Left ventricle myocardium superior (tissue), 1 donor: ENCODE measurements at places on chromosomes 6 and 20. TPM values are rescaled to one million over a fixed set of nuclear protein-coding genes. Genes with fewer than 3 reads are reported as not detected.

The IP6K3 gene
- 47.5 TPM for total RNA-seq

The SEL1L2 gene
- total RNA-seq, result 0.40 TPM

DNA sequence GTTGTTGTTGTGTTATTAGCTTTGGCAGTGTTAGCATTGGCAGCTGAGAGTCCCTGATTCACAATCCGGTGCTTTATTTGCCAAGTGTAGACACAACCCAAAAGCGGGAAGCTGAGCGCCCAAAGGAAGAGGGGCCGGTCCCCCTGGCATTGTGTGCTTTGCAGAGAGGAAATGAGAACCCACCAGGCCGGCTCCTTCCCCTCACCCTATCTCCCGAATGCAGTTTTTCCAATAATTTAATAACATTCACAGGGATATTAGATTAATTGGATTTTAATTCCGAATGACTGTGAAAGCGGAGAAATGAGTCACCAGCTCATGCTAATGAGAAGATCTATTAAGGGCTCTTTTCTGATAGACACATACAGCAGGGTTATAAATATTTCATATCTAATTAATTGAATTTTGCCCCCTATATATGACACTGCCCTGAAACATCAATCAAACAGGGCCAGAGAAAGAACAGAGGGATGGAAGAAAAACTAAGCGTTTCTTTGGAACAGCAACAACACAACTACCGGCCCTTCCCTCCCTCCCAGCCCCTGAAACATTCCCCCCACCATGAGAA, 143.8 kb downstream of the MBOAT1 start:
- DNase-seq, result no peak

DNA sequence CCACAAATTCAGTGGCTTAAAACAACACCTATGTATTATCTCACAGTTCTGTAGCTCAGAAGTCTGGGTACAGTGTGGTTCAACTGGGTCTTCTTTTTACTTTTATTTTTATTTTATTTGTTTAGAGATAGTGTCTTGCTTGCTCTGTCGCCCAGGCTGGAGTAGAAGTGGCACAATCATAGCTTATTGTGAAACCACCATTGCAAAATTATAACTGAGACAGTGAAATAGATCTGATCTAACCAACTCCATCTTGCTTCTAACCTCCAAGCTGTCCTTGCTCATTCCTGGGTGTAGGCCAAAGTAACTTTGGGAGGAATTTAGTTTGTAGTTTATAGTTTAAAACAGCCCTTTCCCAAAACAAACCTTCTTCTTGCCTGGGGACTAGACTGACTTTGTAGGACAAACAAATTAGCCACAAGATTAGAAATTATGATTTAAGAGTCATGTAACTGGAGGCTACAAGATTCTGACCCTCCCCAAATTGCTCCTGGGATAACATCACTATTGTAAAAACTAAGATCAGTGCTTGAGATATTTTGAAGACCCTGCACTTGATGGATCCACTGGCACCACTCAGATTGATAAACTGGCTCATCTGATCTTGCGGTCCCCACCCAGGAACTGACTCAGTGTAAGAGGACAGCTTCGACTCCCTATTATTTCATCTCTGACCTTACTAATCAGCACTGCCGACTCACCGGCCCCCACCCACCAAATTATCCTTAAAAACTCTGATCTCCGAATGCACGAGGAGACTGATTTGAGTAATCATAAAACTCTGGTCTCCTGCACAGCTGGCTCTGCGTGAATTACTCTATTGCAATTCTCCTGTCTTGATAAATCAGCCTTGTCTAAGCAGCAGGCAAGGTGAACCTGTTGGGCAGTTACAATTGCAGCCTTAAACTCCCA, 193.4 kb upstream of the CDYL start:
- no peak for DNase-seq

DNA sequence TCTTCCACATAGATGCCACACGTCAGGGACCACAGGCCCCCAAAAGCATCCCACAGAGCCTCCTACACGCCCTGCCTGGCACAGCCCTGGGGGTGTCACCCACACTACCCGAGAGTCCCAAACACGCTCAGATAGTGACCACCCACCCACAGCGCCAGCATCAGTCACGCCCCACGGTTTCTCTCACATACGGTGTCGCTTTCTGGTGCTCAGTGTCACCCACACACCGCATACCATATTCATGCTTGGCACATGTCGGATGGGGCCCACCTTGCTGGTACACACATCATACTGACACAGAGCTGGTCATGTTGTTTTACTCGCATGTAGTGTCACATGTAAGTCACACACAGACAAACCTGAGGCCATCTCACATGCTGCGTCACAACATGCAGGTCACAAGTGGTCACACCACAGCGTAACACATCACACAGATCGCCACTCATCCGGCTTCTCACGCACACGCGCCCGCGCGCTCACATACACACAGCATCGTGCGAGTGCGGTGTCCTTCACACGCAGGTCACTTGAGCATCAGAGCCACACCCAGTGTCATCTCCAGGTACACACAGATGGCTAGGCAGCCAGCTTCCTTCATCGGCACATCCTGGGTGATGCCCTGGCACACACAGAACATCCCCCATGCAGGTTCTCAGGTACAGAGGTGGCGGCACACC, 3.4 kb downstream of the TEAD3 start:
- no peak for DNase-seq

- DNase-seq, result no peak
Observed at GRCh38 chr6:150201772-150202329, 59.0 kb downstream of the PPP1R14C start.

DNA sequence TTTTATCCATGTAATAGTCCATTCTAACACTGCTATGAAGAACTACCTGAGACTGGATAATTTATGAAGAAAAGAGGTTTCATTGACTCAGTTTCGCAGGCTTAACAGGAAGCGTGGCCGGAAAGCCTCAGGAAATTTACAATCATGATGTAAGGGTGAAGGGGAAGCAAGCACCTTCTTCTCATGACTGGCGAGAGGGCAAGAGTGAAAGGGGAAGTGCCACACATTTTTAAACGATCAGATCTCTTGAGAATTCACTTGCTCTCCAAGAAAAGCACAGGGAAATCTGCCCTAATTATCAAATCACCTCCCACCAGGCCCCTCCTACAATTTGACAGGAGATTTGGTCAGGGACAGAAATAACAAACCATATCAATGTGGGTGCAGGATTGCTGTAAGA, 859.7 kb downstream of the EPHA7 start:
- DNase-seq, result no peak
